ENCODE measurements at places on chromosomes 11 and 22. TPM values are rescaled to one million over a fixed set of nuclear protein-coding genes. Genes with fewer than 3 reads are reported as not detected.

Gene TMPRSS4
- not detected for total RNA-seq

Gene OR10G8
- total RNA-seq: under 0.01 TPM

Gene NCAM1
- under 0.01 TPM for total RNA-seq

Gene PHLDA2
- 1.1 TPM for total RNA-seq

Gene PRDX5
- 103 TPM for total RNA-seq

Measured in hematopoietic multipotent progenitor cell (in vitro differentiated cells).